Hematopoietic multipotent progenitor cell treated with erythropoietin and hydrocortisone succinate and interleukin-3 and kit ligand, for 4 days (in vitro differentiated cells): ENCODE measurements at places on chromosomes 7 and 10.
A peak's percentile ranks its signal among the peaks of the same experiment; 100 is the strongest.

GRCh38 chr7:47677664-47678063 lies 95.8 kb upstream of the TNS3 start:
- DNase-seq = peak; percentile 21

DNA sequence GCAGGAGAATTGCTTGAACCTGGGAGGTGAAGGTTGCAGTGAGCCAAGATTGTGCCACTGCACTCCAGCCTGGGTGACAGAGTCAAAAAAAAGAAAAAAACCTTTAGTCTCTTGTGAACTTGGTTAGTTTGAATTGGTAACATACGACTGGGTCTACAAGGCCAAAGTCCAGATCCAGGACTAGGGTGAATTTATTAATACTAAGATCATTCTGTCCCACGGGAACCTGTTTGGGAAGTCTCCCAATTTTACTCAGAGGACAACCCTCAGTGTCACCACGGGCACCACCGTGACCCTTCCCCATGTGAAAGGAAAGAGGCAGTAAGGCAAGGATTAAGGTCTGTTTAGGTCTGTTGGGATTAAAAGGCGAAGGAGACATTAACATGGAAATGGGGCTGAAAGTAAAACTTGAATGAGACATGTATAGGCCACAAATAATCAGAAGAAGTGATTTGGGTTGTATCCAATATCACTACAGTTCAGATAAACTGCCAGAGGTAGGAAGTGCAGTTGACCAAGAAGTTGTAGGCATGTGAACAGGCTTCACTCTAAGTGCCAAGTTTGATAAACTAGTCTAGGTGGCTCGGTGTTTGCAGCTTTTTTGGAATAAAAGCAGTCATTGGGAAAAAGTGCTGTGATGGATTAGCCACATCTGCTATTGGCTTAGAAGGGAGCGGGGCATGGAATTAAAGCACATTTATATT lies 30.7 kb downstream of the MYOF start:
- DNase-seq = no peak

- no peak for DNase-seq
These were observed 32.5 kb downstream of the TNS3 start for GRCh38 chr7:47549397-47549796.

DNA sequence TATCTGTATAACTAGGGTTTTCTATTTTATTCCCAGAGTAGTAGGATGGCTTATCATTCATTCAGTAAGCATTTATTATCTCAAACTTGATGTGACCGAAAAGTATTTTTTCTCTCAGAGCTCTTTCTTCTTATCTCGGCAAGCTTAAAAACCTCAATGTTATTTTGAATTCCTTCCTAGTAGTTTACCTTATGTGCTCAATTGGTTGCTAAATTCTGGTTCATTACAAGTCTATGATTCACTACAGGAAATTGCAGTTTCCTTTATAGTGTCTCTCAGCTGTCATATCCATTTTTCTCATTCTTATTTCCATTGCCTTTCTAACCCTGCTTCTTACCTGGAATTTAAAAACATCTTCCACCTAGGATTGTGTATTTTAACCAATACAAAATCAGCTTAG lies 12.6 kb upstream of the ICA1 start:
- DNase-seq = no peak

- peak; percentile 68 for DNase-seq
These were observed 59.1 kb downstream of the STK32C start for GRCh38 chr10:132248455-132249225.

GRCh38 chr7:102305414-102306268 lies 19.0 kb downstream of the SH2B2 start:
- no peak for DNase-seq

DNA sequence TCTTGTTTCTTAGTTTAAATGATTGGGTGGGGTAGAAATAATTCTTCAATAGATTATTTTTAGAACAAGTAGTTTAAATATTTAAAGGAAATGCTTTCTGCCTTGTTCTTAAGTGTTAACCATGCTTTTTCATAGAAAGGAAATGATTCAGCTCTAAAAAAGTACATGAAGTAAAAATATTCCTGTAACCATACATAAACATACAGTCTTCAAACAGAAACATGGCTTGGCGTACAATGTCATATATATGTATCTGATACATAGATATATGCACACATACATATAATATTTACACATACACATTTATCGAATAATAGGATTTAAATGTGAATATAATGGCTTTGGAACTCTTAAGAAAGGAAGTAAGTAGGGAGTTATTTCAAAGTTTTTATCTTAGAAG lies 84.4 kb downstream of the RUNDC3B start:
- DNase-seq = peak; percentile 19

DNA sequence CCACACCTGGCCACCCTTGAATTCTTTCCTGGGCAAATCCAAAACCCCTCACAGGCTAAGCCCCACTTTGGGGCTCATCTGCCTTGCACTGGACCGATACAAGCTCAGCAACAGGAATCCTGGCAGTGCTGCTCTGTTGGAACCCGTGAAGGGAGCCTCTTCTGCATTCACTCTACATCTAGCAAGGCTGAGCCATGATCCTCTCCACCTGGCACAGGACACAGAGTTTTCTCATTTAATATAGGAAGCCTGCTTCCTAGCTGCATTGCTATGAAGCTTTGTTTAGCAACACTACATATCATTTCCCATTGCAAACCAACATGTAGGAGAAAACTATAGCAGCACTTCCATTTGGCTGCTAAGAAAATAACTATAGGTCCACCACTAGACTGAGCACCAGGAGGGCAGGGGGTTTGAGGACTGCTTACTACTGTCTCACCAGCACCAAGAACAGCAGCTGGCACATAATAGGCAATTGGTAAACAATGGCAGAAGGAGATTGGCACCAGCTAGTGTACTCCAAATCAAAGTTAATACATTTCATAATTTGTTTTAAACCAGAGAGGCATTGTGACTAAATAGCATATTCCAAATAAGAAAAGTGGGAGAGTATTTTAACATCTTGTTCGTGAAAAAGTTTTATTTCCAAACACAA lies 56.1 kb downstream of the CPVL start:
- no peak for DNase-seq

GRCh38 chr7:155358066-155358947 lies 60.6 kb downstream of the INSIG1 start:
- DNase-seq = no peak

DNA sequence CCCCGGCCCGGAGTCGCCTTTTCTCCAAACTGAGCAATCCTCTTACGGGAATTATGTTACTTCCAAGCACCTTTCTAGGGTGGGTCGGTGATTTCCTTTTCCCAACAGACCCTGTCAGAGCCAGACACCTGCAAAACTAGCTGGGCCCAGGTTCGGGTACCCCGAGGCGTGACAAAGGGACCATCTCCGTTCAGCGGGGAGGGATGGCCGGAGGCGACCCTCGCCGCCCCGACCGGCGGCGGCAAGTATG lies 445 bp downstream of the PPA1 start:
- DNase-seq = no peak

- no peak for DNase-seq
These were observed 22.5 kb upstream of the MKLN1 start for GRCh38 chr7:131305152-131305551.

DNA sequence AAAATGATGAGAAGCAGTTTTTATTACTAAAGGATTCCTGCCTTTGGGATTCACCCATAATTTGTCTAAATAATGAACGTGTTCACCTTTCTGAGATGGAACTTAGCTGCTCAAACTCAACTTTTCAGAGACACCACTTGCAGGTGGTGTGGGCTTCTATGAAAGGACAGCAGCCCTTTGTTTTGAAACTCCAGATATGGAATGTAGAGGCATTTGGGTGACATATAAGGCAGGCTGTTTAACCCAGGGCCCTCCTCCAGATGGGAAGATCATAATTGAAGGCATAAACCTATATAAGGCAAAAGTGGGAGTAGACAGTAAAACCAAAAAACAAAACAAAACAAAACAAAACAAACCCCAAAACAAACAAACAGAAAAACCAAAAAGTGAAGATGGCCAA lies 11.9 kb upstream of the HUS1 start:
- DNase-seq = peak; percentile 17

DNA sequence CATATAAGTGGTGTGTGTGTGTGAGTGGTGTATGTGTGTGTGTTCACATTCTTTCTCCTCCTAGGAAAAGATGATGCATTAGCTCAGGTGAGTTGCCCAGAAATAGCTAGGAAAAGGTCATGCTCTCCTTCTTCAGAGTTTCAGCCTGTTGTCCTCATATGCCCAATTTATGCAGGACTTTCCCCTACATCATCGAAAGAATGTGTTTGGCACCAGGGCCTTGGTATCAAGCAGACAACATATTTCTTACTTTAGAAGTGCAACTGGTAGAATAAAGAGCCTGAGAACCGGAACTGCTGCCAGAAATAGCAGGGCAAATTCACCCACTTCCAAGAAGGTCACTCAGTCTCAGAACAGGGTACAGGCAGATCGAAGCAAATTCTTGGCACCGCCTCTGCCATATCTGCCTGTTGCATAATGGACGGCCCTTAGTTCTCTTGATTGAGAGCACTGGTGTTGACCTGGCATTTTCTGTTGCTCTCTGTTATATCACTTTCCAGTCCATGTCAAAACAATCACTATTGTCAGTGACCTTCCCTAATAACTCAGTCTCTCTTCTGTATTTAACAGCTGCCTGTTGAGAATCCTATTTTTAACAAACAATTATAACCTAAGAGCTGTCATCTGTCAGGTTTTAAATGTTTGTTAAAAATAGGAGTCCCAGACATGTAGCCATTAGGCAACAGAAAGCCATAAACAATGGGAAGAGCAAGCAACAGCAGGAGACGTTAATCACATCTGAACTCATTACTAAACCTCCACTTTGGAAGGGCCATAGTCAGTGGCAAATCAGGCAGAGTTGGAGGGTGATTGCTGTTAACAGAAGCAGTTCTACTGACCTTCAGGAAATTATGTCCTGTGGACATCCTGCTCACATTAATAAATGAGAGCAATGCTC lies 20.7 kb downstream of the ADRB1 start:
- DNase-seq = no peak
